Eye (tissue), 1 donor: ENCODE measurements at places on chromosomes 6 and 20.
A peak's percentile ranks its signal among the peaks of the same experiment; 100 is the strongest.

DNA sequence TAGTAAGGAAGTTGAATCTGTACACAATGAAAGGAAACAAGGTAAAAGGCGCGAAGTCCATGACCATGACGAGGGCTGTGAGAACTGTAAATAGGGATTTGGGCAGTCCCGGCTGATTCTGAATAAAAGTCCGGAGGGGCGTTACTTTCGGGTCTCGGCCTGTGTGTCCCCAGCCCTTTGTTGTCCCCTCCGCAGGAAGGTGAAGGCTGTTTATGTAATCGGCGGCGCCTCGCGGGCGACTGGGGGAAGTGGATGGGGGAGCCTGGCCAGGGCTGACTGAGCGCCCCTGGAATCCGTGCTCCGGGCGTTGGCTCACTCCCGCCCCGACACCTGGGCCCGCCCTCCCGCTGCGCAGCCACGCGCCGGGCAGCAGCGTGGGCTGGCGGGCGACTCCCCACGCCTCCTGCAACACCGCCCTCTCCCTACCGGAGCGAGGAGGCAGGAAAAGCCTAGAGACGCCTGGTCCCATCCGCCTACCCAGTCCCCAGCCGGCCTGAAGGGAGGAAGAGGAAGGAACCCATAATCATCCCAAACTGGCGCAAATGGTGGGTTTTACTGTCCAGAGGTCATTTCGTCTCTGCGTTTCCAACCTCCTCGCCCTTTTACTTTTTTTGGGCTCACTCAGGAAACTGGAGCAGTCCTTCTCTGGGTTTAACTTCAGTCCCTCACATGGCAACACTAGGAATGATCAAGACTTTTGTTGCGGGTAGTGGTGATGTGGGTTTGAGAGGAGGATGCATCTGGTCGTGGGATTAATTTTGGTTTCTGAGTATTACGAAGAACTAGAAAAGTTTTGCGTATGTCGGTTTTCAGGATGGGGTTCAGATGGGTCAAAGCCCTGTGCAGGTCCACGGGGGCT is 12.1 kb downstream of the TRIM31 start:
- DNase-seq, result peak; percentile 37

DNA sequence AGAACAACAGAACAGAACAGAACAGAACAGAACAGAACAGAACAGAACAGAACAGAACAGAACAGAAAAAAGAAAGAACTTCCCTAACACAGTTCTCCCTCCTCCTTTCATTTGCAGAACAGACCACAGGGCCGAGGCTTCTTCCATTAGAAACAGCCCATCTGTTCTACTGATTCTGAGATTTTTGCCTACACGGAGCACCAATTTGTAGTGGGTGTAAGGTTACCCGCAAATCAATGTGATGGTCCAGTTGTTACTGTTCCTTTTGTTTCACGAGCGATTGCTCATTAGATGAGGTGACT is 734 bp upstream of the OGFRL1 start:
- DNase-seq, result no peak

DNA sequence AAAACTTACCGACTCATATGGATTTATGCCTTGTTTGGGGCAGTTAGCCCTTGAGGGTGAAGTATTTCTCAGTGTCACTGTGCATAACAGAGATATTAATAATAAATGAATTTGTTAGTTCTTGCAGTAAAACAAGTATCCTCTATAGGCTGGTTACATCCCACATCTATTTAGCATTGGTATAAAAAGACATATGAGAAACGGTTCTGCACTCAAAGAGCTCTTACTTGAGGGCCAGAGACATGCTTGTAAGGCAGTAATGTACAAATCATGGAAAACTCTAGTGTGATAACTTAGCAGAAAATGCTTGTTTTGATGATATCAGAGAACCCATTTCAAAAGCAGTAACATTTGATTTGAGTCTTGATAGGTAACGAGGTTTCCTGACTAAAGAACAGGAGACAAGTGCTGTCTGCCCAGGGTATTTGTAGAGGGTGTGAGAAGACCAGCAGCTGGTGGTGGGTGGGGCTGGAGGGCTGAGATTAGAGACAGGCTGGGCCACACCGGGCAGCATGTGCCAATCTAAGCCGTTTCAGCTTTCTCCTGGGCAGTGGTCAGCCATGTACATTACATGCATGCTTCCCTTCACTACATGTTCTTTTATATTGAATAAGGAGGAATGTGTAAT is 46.3 kb downstream of the TULP4 start:
- DNase-seq, result no peak

DNA sequence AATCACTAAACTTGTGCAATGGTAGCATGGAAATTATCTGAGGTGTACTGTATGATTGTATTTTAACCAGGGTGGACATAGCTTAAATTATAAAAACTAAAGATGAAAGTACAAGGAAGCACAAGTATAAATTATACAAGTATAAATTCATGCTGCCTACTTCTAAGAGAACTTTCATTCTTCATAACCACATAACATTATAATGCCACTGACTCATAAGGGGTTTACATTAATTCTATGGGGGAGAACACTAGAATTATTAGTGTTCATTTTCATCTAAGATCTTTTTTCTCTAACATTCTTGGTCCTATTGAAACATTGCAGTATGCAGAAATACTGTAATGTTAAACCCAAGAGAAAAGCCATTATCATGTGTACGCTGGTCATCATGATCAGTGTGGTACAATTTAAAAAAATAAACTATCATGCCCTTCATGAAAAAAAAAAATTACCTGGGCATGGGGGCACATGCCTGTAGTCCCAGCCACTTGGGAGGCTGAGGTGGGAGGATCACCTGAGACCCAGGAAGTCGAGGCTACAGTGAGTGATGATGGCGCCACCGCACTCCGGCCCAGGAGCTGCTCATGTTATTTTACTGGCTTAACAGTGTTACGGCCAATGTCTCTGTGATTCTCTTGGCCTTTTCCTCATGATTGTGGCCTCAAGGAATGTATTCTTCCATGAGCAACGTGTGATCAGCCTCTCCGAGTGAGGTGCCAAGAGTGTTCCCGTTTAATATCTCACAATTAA is 25.9 kb upstream of the AHCY start:
- DNase-seq, result no peak

DNA sequence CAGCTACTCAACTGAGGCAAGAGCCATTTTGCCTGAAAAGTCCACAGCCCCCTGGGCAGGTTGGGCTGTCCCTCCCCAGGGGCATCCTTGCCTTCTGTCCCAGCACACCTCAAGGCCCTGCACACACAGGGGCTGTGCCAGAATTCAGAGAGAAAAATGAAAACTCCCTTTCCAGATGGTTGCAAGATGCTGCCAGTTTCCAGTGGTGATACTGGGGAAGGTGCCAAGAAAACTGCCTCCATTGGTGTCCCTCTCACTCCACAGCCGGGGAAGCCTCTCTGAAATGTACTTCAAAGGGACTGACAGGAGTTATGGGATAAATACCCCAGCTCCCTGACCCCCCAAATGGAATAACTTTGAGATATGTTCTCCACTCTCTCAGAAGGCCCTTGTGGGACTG is 154.2 kb upstream of the MAFB start:
- DNase-seq, result no peak

- no peak for DNase-seq
Observed at GRCh38 chr6:68506911-68507310, 128.2 kb upstream of the ADGRB3 start.

- DNase-seq, result no peak
Observed at GRCh38 chr6:40906759-40907158, 132.3 kb downstream of the UNC5CL start.
